ENCODE measurements at places on chromosomes 13 and 19.

GRCh38 chr19:3466635-3467034, 13.7 kb downstream of the SMIM24 start:
- DNase-seq: no peak

DNA sequence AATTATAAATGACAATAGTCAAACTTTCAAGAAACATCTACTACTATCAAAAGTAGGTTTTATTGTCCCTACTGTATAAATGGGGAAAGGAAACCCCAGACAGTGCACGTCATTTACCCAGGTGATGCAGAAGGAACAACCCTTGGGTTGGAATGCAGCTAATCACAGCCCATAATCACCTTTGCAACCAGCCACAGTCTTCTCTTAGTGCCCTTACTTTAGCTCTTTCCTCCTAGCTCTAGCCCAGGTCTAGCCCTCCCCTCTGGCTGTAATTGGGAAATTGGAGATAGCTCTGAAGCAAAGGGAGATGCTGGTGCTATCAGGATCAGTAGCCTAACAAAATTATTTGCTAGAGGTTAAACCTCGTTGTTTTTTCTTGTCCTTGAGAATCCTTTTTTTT, 25.5 kb upstream of the TSC22D1 start:
- DNase-seq: no peak

GRCh38 chr13:36910545-36910944, 9.5 kb downstream of the SMAD9 start:
- DNase-seq: no peak

DNA sequence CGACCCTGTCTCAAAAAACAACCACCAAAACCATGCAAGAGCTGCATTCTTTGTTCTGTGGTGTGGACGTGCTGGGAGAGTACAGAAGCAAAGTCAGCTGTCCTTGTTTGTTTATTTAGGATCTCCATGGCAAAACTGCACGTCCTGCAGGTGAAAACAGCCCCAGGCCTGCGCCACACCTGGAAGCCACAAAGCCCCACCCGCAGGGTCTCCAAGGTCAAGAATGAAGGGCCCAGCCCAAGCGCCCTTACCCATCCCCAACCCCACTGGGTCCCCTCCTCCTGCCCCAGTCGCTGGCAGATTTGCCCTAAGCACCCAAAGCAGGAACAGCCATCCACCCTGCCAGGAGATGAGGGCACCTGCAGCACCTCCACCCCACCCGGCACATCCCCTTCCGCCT, 10.5 kb downstream of the MBD3 start:
- DNase-seq: no peak

DNA sequence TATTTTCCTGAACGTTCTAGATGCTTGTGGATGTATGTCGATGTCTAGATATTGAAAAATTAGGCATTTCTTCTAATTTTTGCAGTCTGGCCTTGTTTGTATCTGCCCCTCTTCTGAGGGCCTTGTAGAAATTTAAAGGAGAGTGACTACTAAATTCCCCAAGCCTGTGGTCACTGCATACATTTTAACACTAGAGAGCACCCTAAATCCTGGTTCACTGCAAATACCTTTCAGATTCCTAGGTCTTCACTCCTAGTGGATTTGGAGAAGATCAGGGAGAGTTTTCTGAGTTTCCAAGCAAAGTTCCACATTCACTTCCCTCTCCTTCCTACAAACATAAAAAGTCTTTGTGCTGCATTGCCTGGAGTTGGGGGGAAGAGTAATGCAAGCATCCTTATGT, 1272.5 kb downstream of the OLFM4 start:
- DNase-seq: no peak

- DNase-seq: no peak
Observed at GRCh38 chr13:21322327-21322965, 136.7 kb downstream of the ZDHHC20 start.
